ENCODE measurements at places on chromosomes 5 and 9. TPM values are rescaled to one million over a fixed set of nuclear protein-coding genes. Genes with fewer than 3 reads are reported as not detected.

Gene NR2F1
- total RNA-seq = 41.5 TPM

Gene SLC34A3
- total RNA-seq = not detected

Gene RETREG1
- total RNA-seq = not detected

Gene AHRR
- total RNA-seq = 6.2 TPM

Gene CARD9
- total RNA-seq = 0.65 TPM

Gene WDR31
- total RNA-seq = 0.29 TPM

Gene ABLIM3
- 40.5 TPM for total RNA-seq

Gene TPRN
- 9.9 TPM for total RNA-seq

Gene ANKRD31
- total RNA-seq = 0.10 TPM

Gene TMC1
- 0.33 TPM for total RNA-seq

Gene NTNG2
- total RNA-seq = 0.10 TPM

Gene GFRA3
- 0.10 TPM for total RNA-seq

Gene TAF11L11
- total RNA-seq = not detected

Gene GBA2
- total RNA-seq = 133 TPM

Gene COL27A1
- total RNA-seq = 17.8 TPM

Gene SHOC1
- total RNA-seq = not detected

Gene MYOZ3
- under 0.01 TPM for total RNA-seq

Gene NMUR2
- total RNA-seq = not detected

Gene TMEM252
- not detected for total RNA-seq

Gene LCP2
- total RNA-seq = not detected

Gene GRM6
- total RNA-seq = not detected

Gene ADAMTS2
- total RNA-seq = 1.1 TPM

Gene IL33
- 12.7 TPM for total RNA-seq

Gene CNTNAP3
- total RNA-seq = 102 TPM

All from vein endothelial cell (primary cell).